ENCODE measurements at places on chromosomes 7 and 10.

GRCh38 chr10:55283031-55283430 lies 482.0 kb upstream of the PCDH15 start:
- DNase-seq: no peak

GRCh38 chr7:118183428-118183785 lies 557 bp upstream of the LSM8 start:
- no peak for DNase-seq

DNA sequence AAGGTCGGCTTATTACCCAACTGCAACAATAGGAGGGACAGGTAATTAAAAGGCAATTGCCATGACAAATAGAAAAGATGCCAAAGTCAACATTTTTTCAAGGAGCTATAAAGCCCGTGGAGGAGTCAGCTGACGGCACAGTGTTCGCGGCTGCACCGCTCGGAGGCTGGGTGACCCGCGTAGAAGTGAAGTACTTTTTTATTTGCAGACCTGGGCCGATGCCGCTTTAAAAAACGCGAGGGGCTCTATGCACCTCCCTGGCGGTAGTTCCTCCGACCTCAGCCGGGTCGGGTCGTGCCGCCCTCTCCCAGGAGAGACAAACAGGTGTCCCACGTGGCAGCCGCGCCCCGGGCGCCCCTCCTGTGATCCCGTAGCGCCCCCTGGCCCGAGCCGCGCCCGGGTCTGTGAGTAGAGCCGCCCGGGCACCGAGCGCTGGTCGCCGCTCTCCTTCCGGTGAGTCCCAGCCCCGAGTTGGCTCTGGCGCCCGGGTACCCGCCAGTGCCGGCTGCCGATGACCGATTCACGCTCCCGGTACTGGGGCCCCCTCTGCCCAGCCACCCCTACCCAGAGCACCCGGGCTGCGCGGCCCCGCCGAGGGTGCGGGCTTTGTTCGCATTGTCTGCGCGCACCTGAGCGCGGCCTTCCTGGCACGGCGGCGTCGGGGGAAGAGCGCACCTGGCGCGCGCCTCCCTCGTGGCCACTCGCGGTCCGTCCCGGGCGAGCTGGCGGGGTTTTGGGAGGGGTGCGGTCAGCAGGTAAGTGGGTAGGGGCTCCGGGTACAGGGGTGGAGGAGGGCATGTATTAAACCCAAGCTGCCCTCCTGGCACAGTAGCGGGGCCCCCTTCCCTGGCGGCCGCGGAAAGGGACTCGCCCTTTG lies at the start of gene VWA2:
Gene VWA2 (plus strand): TSS at position 138 of the 877 bp plus-strand sequence. CDS start 9,460 bp downstream, outside the sequence.
- no peak for DNase-seq

DNA sequence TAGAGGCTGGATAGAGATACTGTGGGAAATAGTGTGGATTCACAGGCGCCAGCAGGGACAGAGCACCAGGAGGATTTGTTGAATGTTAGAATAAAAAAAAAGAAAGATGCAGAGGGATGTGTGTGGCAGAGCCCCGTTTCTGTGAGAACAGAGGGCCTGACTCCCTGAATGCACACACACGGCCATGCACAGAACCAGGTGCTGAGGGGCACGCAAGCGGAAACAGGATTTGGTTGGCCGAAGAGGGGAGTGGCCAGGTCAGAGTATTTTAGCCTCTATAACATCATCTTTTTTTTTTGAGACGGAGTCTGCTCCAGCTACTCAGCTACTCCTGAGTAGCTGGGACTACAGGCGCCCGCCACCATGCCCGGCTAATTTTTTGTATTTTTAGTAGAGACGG lies 21.9 kb downstream of the IQCE start:
- DNase-seq: no peak

DNA sequence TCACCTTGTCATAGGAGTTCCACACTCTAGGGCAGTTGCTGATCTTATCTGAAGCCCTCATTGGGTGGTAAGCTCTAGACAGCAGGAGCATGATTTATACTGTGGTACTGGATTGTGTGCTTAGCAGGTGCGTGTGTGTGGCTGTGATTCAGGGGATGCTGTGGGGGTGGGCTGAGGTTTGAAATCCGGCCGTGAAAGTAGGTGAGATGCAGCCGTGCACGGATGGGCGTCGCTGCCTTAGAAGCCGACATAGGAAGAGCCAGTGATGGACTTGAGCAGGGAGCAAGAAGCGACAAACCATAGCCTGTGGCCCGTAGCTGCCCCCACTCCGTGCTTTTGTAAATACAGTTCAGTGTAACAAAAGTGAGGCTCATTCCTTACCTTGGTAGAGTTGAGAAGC lies 38.2 kb downstream of the PROSER2 start:
- DNase-seq: no peak

DNA sequence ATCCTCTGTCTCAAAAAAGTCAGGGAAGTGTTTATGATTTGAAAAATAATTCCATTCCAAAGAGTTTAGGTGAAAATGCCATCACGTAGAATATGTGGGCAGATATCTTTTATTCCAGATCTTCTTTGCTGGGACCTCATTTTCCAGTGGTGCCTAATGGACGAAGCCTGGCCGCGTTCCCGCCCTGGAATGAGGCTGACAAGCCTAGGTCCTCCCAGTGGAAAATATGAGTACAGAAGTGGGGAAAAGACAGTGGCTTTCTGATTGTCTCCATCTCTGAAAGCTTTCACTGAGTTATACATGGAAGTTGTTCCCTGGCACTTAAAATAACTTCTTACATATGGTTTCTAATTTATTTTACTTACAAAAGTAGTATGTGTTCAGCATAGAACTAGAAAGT lies 139.4 kb downstream of the TACC2 start:
- no peak for DNase-seq

DNA sequence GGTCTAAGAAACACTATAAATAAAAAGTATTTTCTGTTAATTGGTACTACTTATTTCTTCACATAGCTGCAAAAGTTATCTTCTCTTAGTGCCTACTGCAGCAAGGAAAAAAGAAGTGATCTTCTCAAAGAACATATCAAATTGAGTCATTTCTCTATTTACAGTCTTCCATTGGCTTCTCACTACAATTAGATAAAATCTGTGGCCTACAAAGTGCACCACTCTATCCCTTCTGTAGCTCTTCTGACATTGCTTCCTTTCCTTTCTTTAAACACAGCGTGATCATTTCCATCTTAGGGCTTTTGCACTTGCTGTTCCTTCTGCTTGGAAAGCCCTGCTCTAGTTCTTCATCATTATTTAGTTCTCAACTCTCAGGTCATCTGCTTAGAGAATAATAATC lies 44.7 kb downstream of the MXI1 start:
- no peak for DNase-seq

GRCh38 chr7:28036696-28037095 lies 143.9 kb downstream of the JAZF1 start:
- no peak for DNase-seq

DNA sequence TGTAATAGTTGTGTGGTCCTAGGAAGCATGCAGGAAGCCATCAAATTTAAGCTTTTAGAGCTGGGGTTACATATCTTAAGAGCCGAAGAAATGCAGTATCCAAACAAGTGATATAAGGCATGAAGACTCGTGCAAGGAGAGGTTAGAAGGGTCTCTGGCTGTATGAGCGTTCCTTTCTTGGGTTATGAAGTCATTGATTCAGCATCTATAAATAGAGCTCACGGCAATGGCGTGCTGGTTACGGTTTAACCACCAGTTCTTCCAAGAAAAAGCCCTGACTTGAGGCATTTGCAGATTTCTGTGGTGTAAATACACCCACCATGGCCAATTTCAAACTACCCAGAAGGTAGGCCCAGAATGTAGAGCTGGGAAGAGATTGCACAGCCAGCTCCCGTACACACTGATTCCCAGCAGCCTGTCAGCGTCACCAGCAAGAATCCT lies 72.0 kb upstream of the KAT6B start:
- DNase-seq: no peak

DNA sequence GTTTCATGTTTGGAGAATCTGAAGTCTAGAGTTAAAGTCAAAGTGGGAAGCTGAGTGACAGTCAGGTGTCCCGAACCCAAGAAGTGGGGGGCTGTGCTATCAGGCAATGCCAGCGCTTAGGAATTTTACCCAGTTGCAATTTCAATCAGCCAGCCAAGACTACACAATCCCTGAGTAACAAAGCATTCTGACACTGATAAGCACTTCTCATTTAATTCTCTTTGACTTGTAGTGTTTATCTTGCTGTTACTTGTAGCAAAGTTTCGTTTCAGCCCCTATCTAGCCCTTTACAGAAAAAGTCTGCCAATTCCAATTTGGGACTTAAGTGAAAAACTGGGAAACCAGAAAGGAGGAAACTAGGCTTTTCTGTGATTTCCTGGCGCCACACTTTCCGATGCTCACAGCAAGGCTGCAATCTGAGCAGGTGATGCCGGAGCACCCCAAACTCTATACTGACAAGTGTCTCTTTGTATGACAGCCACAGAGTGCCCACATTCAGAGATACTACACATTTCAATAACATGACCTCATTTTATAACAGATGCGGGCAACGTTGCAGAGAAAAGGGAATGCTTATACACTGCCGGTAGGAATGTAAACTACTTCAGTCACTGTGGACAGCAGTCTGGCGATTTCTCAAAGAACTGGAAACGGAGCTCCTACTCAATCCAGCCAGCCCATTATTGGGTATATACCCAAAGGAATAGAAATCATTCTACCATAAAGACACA lies 61.0 kb downstream of the ITIH5 start:
- DNase-seq: no peak

GRCh38 chr10:120505056-120505455 lies 48.0 kb downstream of the PLPP4 start:
- no peak for DNase-seq
